ENCODE measurements at places on chromosomes 7 and 10.

DNA sequence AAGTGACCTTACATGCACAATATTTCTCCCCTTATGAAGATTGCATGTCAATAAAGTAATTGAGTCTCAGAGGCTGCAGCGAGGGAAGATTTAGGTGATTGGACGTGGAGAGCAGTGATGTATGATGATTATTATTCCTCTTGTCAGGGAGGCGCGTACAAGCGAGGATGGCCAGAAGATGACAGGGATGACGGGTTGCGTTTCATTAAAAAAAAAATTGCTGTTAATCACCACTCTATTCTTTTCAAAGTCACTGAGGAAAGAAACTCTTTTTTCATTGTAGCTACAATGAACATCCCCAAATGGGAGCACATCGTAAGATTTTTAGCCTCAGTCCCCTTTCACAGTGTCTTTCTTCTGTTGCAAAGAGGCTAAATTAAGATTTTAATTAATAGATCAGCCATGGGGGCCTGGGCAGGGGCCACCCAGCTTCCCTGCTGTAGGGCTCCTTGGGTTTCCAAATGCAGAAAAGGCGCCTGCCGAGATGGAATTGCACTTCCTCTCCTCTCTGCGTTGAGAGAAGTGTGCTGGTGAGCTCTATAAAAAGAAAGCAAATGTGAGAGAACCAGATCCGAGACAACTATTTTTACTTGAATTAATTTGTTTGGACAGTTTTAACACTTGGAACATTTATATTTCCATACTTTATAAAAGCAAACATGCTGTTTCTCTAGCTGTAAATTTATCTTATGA is 998.1 kb downstream of the LRMDA start:
- DNase-seq, result no peak

DNA sequence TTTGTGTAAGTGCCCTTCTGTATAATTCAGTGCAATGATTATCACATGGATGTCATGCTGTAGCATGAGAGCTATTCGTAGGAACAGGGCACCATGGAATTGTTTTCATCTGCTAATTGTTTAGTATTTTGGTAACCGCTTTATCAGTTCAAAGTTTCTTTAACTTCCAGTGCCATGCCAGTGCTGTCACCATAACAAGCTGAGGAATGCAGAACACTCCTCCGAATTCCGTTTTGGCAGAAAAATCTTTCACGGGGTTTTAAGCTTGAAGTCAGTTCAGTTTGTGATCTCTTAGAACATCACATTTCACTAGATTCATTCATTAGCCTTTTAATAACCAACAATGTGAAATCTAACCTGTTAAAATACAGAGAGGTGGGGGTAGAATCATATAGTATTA is 117.2 kb upstream of the SEMA3C start:
- DNase-seq, result no peak

DNA sequence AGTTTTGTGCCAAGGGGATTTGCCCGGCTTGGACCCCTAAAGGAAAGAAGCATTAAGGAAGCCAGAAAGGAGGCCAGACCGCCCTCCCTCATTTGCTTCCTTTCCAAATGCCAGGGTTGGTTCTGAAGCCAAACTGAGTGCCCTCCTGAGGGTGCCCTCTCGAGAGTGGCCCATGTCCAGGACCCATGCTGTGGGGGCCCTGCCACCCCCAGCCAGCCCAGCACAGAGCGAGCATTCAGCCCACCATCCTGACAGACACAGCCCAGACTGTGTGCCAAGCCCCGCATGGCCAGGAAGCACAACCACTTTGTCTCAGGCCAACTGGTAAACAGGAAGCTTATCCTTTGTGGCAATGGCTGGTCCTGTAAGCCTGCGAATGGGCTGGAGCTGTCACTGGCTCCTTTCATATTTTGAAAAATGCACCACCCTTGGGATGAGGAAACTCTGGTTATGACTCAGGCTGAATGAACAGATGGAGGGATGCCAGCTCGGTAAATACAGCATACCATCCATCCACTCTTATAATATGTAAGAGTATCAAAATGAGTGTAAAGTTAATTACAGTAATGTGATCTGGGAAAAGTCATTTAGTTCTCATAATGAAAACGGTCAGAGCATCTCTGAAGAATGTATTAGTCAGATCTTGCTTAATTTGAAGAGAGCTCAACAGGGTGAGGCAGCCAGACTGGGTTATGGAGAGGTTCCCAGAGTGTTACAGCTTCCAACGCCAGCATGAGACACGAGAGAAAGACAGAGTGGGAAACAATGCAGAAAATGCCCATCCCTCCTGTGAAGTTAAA is 65.0 kb downstream of the STK17A start:
- no peak for DNase-seq

DNA sequence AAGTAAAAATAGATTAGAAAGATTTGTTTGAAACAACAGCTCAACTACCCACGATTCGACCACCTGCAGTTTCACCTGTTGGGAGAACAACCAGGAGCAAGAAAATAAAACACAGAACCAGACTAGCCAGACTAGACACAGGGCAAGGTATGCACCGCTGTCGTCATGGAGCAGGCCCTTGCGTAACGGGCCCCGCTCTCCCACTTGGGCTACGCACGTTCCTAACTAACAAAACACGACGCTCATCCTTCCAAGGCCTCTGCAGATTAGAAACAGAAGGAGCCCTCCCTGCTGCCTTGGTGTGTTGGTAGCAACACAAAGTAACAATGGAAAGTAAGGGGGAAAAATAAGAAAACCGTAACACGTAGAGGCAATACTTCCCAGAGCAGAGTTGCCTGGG is 45.1 kb upstream of the ELMO1 start:
- no peak for DNase-seq

DNA sequence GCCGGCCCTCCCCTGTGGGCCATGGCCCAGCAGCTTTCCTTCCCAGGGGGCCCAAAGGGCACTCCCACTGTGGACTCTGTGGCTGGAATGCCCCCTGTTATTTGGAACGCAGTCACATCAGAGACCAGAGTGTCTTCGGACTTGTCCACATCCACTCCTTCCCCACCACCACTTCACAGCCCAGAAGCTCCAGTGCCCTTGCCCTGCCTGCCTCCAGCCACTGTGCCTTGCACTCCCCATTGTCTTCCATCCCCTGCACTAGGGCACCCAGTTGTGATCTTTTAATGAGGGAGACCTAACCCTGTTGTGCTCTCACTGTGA is 19.4 kb downstream of the INSIG1 start:
- no peak for DNase-seq

DNA sequence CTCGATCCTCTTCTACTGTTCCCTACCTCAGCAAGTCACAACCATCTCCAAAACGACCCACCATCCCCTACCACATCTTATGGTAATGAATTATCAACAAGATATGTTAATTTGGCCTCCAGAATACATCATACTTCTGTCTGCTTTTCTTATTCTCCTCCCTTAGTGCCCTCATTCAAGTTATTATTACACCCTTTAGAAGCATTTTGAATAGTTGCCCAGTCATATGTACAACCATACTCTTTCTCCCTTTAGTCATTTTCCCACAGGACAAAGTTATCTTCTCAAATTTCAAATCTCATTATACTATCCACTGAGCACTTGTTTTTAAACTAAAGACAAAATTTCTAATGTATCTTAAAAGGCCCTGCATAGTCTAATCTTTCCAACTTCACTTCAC is 71.0 kb downstream of the GNAT3 start:
- no peak for DNase-seq

DNA sequence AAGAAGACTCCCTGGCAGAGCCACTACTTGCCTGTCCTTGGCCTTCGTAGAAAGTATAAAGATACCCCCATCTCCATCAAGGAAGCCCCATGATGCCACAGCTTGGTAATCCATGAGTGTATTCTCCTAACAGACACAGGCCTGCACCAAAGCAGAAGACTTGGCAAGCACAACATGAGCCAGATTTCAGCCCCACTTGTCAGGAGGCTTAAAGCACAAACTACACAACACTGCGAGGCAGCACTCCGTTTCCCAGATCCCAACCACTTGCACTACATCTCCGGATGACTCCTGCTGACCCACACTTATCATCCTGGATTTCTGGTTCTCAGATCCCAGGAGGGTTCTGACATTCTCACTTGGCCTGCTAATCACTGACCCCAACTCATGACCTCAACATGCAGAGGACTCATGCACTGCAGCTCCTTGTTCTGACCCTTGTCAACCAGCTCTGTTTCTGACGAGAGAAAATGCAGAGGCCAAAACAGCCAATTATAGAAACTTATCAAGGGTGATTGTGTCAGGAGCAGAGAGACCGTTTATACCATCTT is 100.8 kb downstream of the RELN start:
- DNase-seq, result no peak

DNA sequence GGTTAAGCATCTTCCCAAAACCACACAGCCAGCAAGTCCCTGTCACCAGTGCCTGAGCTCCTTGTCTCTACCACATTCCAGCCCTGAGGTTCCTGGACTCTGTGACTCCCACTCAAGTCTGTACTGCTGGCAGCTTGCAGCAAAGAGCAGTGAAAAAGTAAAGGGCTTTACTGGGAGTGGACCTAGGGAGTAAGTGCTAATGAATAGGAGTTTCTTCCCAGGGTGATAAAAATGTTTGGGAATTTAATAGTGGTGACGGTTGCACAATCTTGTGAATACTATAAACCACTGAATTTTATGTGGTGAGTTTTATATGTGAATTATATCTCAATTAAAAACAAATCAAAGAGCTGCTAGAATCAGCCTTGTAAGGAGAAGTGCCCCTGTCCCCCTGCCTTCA is 22.6 kb downstream of the HSPA12A start:
- no peak for DNase-seq

DNA sequence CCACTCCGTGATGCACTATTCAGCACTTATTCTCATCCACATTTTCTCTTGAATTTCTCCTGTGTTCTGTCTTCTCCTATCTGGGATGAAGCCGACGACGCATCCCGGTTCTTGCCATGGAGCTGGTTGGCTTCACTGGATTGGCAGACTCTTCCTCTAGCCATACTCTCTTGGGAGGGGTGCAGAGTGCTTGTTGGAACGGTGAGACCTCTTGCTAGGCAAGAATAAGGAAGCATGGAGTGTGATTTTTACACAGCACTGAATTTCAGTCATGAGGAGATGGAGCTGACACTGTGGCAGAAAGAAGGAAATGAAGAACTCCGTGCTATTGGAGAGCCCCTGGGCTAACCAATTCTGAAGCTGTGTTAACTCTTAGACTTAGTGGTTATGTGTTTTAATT is 28.2 kb upstream of the ZNF32 start:
- no peak for DNase-seq

GRCh38 chr7:29194206-29194593 is 375 bp upstream of the CHN2 start:
- no peak for DNase-seq

DNA sequence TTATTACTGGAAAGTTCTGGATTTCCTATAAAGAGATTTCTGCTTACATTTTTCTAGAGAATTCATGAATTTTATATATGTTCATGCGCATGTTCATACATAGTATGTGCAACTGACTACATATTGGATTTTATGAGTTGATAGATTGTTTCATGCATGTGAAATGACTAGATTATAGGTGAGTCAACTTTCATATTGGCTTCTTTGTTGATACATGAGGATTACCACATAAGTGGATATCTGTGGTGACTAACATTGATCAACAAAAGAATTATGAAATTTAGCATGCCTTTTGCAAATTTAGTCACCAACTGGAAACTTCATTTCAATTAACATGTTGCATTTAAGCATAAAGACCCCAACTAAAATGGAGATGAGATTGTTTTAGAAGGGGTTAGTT is 99.0 kb downstream of the GNAT3 start:
- no peak for DNase-seq

DNA sequence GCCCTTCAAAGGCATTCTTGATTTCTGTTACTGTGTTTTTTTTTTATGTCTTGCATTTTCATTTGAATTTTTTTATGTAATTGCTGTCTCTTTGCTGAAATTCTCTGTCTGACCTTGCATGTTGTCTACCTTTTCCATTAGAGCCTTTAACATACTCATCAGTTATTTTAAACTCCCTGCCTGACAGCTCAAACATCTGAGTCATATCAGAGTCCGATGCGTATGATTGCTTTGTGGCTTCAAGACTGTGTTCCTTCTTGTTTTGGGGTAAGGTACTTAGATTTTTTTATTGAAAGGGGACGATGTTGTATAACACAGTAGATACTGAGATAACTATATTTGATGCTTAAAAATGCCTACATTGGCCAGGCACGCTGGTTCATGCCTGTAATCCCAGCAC is 9.7 kb upstream of the TARP start:
- no peak for DNase-seq

- DNase-seq, result no peak
Observed at GRCh38 chr10:77201135-77202106, 436.2 kb downstream of the KCNMA1 start.

GRCh38 chr7:22572292-22572691 is 72.3 kb upstream of the STEAP1B start:
- no peak for DNase-seq

- no peak for DNase-seq
Observed at GRCh38 chr10:107444443-107444842, 279.9 kb upstream of the SORCS1 start.

DNA sequence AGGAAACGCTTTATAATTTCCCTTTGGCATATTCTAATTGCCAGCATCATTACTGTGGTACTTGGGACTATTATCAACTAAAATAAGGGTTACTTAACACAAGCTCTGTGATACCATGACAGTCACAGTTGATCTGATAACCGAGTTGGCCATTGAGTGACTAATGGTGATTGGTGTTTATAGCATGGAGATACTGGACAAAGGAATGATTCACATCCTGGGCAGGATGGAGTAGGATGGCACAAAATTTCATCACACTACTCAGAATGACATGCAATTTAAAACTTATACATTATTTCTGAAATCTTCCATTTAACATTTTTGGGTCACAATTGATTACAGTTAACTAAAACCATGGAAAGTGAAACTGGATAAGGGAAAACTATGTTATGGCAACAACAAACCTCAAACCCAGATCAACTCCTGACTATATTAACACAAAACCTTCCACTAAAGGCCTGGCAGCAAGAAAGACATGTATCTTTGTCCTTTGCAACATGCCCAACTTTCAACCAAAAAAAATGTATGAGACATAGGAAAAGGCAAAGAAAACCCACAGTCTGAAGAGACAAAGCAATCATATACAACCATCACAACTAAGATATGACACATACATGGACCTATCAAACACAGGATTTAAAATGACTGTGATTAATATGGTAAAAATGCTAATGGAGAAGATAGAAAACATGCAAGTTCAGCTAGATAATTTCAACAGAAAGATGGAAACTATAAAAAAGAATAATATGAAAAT is 208.5 kb upstream of the NRP1 start:
- no peak for DNase-seq

- no peak for DNase-seq
Observed at GRCh38 chr10:124629415-124629814, 114.8 kb downstream of the FAM53B start.

DNA sequence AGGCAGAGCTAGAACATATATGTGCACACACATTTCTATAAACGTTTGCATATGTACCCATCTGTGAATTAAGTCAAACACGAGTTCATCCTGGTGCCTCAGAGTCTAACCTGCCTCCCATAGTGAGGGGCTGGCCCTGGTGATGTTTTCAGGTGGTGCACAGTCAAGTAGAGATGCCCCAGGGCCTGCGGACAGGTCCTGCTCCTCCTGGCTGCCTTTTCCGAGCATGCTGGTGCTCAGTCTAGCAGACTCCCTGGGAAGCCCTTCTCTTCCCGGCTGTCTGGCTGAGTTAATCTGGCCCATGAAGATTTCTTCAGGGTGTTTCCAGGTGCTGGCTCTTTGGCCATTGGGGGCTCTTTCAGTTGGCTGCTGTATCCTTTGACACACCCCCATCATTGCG is 14.3 kb downstream of the ADCY1 start:
- DNase-seq, result no peak

Data from stimulated activated CD8-positive, alpha-beta memory T cell treated with anti-CD3 and anti-CD28 coated beads, Interleukin-2, amount 100 ng/mL, for 1 hour (primary cell).